ENCODE measurements at places on chromosomes 1 and 21.

GRCh38 chr1:241507189-241507863, 12.2 kb downstream of the FH start:
- DNase-seq, result no peak

- DNase-seq, result peak; percentile 93
Observed at GRCh38 chr21:44006017-44006619, 6.0 kb upstream of the TRAPPC10 start.

DNA sequence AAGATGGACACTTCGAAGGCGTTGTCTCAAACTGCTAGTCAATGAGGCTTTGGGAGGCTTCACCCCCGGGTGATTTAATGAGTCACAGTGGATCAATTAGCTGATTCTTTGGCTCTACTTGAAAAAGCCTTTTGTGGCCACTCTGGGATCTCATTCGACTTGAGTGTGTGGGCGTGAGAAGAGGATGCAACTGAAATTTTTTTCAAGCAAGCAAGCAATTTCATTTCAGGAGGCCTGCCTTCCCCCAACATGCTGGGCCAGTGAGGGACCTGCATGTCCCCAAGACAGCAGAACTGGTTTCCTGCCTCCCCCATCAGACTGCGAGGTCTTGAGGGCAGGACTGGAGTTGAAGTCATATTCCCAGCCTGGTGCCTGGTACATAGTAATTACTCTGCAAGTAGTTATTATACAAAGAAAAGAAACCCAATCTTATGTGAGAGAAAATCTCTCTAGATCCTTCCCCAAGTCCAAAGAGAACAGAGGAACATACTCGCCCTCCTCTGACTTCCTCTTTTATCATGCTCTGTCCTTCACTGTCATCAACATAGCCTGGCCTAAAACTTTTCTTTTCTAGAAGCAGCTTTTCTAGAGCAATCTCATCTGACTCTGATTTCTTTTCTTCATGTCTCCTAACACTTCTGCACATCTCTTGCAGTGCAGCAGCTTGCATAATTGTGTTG, 22.7 kb downstream of the SYT6 start:
- DNase-seq, result no peak

DNA sequence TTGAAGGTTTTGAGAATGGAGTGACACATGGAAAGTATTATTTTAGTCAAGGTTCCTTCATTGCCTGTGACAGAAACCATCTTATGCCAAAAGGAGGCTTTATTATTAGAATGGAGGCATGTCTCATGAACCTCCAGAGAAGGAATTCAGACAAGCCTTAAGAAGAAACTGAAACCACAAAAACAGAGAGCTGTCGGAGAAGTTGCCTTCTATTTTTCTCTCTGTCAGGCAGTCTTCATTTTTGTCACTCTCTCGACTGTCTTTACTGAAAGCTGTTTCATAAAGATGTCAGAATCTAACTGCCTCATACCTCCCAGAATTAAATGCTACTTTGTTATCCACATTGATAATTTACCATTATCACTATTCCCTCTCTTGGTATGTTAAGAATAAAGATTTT, 434.7 kb upstream of the ADGRL4 start:
- peak; percentile 2 for DNase-seq

DNA sequence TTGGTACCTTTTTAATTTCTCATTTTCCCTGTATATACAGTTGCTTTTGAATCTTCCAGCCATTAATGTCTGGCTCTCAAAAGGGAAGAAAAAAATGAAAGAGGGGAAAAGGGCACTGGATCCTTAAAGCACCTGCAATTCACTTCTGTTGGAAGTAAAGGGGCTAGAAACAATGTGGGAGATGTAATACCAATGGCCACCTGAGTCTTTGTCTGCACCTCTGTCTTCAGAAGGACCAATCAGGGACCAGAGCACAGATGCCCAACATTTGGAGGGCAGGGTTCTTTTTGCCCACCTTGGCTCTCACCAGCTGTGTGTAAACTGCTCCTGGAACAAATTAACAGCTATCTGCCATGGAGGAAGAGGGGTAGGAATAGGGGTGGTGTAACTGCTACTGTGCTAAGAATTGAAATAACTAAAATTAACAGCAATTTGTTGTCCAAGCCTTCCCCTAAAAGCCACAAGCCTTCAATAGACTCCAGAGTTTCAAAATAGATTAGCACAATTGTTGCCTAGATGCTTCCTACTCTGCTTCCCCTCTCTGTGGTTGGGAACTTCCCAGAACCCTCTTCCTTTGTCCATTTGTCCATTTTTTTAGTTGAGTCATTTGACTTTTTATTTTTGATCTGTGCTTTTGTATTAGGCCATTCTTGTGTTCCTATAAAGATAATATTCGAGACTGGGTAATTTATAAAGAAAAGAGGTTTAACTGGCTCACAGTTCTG, 11.5 kb upstream of the LRRC8B start:
- no peak for DNase-seq

- no peak for DNase-seq
Observed at GRCh38 chr1:34739613-34740012, 15.2 kb upstream of the GJB5 start.

GRCh38 chr1:101250222-101250621, 13.4 kb downstream of the S1PR1 start:
- DNase-seq, result no peak

DNA sequence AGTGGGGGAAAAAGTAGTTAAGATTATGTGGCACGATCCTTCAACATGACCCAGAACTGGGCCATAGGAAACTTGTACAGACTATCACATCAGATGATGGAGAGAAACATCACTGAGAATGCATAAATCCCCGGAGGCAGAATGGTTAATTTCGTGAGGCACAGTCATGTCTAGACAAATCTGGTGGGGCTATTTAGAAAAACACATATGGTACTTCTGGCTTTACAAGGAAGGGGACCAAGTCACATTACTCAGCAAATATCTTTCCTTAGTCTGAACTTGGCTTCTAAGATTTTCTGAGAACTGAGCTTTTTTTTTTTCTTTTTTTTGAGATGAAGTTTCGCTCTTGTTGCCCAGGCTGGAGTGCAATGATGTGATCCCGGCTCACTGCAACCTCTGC, 9.2 kb upstream of the UQCRHL start:
- no peak for DNase-seq

Measured in astrocyte of the hippocampus (primary cell).